Smooth muscle cell of bladder (primary cell): ENCODE measurements at places on chromosomes 7 and 10. TPM values are rescaled to one million over a fixed set of nuclear protein-coding genes. Genes with fewer than 3 reads are reported as not detected.

The LRIT1 gene
- not detected in 2 replicates for total RNA-seq

The ATOH7 gene
- total RNA-seq = 0.09 TPM in 1 of 2 replicates, not detected in the other

The TFR2 gene
- 0.14 and 0.37 TPM in 2 replicates for total RNA-seq

The SRPK2 gene
- total RNA-seq = 44.2 and 45.1 TPM in 2 replicates

The DRGX gene
- total RNA-seq = not detected in 2 replicates

The FAM25G gene
- total RNA-seq = not detected in 2 replicates

The CHN2 gene
- 0.71 and 2.1 TPM in 2 replicates for total RNA-seq

The PON1 gene
- not detected in 2 replicates for total RNA-seq

The WDR86 gene
- 3.1 and 7.1 TPM in 2 replicates for total RNA-seq

The SPOCK2 gene
- total RNA-seq = 0.37 and 0.43 TPM in 2 replicates

The C10orf53 gene
- not detected in 2 replicates for total RNA-seq

The ZNF316 gene
- total RNA-seq = 6.8 and 10.4 TPM in 2 replicates
